Urinary bladder (tissue), 4 donors: ENCODE measurements at places on chromosomes 5 and 9. TPM values are rescaled to one million over a fixed set of nuclear protein-coding genes. Genes with fewer than 3 reads are reported as not detected.

GRCh38 chr5:136249678-136250266 lies 56.8 kb upstream of the SMIM32 start:
- peak; percentile 37 for DNase-seq

GRCh38 chr9:77945798-77946197 lies 85.8 kb downstream of the GNAQ start:
- DNase-seq = no peak

DNA sequence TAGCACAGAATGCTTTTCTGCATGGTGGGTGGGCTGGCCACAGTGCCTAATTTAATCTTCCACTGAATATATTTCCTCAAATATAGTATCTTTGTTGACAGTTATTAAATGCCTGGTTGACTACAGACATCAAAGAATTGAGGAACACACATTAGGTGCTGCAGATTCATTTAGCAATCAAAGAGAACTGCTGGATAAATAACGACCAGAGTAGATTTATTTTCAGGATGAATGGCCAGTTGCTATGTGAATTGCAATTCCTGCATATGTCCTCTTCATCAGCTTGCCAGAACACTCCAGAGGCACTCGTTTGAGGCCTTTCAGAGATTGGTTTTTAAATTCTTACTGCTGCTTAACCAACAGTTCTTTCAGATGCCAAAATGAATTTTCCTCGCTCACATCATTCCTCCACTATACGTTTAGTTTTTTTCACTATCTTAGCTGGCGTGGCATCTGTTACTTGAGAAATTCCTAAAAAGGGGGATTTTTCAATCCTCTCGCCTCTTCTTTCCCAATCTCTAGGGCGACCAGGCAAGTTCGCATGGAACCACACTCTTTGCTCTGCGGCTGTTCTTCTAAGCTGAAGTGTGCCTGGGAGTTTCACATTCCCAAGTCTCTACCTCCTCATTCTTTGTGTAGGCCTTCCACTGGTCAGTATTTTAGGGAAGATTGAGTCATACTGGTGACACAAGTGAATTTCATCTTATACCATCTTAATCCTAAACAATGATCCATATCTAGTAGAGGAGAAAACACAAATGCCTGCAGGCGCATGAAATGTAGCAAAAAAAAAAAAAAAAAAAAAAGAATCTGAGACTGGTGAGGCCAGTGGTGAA lies 237.1 kb upstream of the NMUR2 start:
- no peak for DNase-seq

DNA sequence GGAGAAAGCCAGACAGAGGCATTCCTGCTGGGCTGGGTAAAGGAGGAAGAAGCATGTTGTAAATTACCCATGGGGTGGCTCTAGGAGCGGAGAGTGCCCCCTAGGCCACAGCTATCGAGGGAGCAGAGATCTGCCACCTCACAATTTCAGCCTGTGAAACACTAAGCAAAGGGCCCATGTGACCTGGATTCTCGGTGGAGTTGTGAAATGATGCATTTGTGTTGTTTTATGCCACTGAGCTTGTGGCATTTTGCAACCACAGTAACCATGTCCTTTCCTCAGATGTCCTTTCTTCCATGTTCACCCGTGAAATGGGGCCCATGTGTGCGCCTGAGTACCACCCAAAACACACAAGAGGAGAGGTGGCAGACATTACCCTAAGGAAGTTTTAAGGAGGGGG lies 159.3 kb downstream of the SYK start:
- DNase-seq = no peak

GRCh38 chr5:136330353-136331038 lies 34.8 kb downstream of the TRPC7 start:
- DNase-seq = no peak

Gene CARD9
- total RNA-seq = 3.2 TPM

- no peak for DNase-seq
Measured at GRCh38 chr5:10036136-10036815, 213.4 kb downstream of the ATPSCKMT start.

- no peak for DNase-seq
Measured at GRCh38 chr5:159316519-159317383, 13.5 kb downstream of the IL12B start.

Gene F2RL2
- total RNA-seq = 2.1 TPM

Gene ZDHHC11B
- 1.4 TPM for total RNA-seq

GRCh38 chr5:149930043-149930748 lies 14.4 kb downstream of the PDE6A start:
- no peak for DNase-seq

GRCh38 chr5:124935065-124935464 lies 188.6 kb upstream of the ZNF608 start:
- DNase-seq = no peak

DNA sequence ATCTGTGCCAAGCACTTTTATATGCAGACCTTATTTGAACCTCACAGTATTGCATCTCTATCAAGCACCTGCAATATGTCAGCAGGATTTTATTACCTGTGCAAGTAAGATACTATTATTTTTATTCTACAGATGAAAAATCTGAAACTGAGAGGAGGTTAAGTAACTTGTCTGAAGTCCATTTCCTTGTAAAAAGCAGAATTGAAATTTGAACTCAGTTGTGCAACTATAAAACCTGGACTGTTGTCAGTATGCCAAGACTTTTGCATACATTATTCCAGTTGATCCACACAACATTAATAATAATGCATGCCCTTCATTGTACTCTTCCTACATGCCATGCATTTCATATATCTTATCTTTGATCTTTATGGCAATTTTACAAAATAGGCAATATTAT lies 82.2 kb upstream of the BRINP1 start:
- no peak for DNase-seq

GRCh38 chr5:127184851-127185250 lies 105.7 kb upstream of the MEGF10 start:
- no peak for DNase-seq

GRCh38 chr9:135941288-135941995 lies 19.7 kb downstream of the UBAC1 start:
- no peak for DNase-seq

GRCh38 chr5:169670769-169671525 lies 33.9 kb downstream of the DOCK2 start:
- no peak for DNase-seq

DNA sequence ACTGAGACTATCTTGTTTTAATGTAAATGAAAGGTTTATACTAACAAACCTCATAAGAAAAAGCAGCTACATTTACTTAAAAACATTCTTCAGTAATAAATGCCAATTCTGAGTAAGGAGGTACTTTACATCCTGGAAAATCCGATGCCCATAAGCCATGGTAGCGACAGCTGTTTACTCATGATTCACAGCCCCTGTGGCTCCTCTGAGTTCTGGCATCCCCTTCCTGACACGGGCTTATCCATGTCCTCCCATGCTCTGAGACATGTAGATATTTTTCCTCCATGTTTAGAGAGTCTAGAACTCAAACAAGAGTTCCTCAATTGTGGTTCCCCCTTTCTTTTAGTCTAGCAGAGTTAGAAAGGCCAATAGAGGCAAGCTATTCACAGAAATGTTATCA lies 63.1 kb upstream of the DEPDC1B start:
- no peak for DNase-seq

Gene ADGRD2
- total RNA-seq = not detected

Gene GGTA1
- 10.2 TPM for total RNA-seq

Gene NTNG2
- 2.8 TPM for total RNA-seq

DNA sequence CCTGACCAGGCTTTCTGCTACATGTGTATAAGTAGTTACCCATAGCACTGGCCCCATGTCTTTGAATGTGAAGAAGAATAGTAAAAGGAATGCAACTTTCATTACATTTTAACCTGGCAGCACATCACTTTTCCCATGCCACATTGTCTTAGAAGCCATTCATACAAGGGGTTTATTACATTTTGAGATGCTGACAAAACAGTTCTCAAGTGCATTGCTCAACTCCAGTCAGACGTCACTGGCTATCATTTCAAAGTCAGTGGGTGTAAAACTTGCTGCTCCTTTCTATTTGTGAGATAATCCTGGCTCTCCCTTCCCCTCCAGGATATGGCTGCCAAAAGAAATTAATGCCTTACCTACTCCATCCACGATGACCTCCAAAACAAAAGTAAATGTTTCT lies 97.0 kb upstream of the VCAN start:
- no peak for DNase-seq

Gene IL4
- not detected for total RNA-seq

DNA sequence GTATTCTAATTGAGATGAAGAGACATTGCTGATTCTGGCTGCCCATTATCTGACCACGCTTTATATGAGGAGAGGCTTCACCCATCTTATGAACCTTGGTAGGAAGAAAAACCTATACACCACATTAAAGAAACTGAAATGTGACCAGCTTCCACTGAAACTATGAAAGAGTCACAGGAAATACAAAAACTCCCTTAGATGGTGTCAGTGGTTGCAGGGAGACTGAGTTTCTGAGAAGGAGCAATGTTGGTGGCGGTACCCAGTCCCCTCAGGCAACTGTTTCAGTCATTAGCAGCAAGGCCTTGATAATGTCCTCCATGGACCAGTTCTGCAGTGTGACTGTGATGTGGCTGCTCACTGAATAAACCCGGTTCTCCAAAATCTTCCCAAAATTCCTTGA lies 110.5 kb upstream of the FTMT start:
- DNase-seq = no peak

Gene ARL10
- total RNA-seq = 20.8 TPM

- DNase-seq = no peak
Measured at GRCh38 chr9:7137040-7137439, 379.3 kb downstream of the KDM4C start.

GRCh38 chr9:114247077-114247476 lies 75.8 kb upstream of the ORM1 start:
- no peak for DNase-seq

GRCh38 chr5:131814990-131815389 lies 18.2 kb upstream of the FNIP1 start:
- no peak for DNase-seq

GRCh38 chr5:42605490-42605889 lies 151.1 kb upstream of the CCDC152 start:
- no peak for DNase-seq

Gene LAMC3
- 12.2 TPM for total RNA-seq

GRCh38 chr5:133222040-133222439 lies 170.2 kb downstream of the HSPA4 start:
- DNase-seq = no peak

DNA sequence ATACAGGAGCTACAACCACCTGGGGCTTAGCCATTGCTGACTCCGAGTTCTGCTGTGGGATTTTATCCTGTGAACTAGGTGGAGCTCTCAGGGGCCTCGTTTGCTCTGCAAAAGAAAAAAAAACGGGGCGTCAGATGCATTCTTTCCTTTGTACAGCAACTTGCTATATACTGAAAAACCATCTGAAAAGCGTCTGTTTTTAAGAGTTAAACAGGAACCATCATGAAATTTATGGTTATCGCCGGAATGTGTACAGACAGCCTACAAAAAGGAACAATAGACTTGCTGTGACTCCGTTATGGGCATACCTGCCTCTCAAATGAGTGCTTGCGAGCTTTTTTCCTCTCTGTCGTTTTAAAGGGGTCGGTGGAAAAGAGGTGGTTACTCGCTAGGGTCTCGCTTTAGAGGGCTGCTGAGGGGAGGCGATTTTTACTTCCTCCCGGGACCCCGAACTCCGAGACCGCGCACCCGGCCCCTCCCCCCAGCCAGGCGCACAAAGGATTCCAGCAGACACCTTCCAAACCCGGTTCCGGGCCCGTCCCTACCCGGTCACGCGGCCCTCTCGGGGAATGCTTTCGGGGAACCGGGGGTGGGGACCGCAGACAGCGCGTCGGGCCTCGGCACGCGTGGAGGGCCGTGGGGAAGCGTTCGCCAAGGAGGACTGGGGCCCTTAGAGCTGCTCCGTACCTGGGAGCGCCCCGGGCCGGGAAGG lies 826 bp downstream of the PAIP1 start:
- peak; percentile 21 for DNase-seq

Gene GDA
- total RNA-seq = 5.4 TPM

DNA sequence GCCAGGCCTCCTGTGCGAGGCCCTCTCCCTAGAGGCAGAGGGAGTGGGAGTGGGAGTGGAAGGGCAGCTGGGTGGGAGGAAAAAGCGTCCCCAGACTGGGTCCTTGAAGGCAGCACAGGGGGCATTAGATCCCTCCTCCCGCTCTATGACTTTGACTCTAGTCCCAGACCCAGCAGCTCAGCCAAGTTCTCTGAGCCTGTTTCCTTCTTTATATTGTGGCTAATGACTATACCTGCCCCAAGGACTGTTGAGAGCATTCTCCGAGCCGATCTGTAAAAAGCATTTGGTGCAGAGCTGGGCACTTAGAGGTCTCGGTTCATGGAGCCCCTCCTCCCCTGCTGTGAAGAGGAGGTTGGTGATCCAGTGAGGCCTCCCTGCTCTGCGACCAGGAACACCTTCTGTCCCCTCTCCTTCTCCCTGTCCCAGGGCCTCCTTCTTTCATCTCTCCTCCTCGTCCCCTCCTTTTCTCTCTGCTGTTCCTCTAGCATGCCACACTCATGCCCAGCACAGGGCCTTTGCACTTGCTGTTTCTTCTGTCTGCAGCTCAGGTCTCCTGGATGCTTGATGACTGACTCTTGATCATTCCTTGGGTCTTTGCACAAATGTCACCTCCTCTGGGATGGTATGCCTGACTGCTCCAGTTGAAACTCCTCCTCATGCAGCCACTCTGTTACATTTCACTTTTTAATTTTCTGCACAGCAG lies 23.4 kb upstream of the PSD2 start:
- no peak for DNase-seq

Gene HAND1
- 0.63 TPM for total RNA-seq

GRCh38 chr9:22457448-22457847 lies 10.8 kb downstream of the DMRTA1 start:
- DNase-seq = no peak

DNA sequence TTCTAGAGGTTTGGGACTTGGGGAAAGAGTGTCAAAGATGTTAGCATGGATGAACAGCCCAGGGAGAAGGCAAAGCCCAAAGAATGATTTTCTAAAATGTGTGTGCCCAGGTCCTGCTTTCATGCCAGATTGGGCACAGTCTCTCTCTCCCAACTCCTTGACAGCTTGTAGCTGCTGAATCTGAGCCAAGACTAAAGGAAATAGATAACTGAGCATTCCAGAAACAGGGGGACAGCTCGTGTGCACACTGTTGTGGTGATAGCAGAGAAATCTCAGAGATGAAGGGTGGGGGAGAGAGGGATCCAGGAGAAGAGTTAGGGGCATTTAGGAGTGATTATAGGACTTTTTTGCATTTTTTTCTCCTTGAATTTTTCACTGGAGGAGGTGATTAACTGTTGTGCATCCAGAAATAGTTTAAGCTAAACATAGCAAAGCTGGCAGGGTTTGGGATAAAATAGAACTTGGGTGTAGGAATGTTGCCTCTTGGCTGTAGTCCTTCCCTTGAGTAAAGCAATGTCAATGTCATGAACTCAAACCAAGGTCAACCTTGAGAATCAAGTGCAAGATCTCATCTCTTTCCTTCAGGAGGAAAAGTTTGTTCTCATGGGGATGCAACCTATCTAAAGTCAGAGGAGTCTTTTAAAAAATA lies 245.9 kb downstream of the SH3GL2 start:
- DNase-seq = no peak

- DNase-seq = no peak
Measured at GRCh38 chr5:175885813-175886212, 14.4 kb downstream of the CPLX2 start.

Gene FGF10
- 21.2 TPM for total RNA-seq

- no peak for DNase-seq
Measured at GRCh38 chr9:1954238-1954637, 60.9 kb upstream of the SMARCA2 start.

Gene GNA14
- 17.6 TPM for total RNA-seq
